ENCODE measurements at places on chromosomes 3 and 15.

GRCh38 chr3:123653221-123653682, 68.4 kb upstream of the HACD2 start:
- no peak for DNase-seq

GRCh38 chr3:71641674-71642073, 58.1 kb upstream of the FOXP1 start:
- no peak for DNase-seq

- no peak for DNase-seq
Observed at GRCh38 chr3:191236646-191237045, 37.6 kb downstream of the OSTN start.

DNA sequence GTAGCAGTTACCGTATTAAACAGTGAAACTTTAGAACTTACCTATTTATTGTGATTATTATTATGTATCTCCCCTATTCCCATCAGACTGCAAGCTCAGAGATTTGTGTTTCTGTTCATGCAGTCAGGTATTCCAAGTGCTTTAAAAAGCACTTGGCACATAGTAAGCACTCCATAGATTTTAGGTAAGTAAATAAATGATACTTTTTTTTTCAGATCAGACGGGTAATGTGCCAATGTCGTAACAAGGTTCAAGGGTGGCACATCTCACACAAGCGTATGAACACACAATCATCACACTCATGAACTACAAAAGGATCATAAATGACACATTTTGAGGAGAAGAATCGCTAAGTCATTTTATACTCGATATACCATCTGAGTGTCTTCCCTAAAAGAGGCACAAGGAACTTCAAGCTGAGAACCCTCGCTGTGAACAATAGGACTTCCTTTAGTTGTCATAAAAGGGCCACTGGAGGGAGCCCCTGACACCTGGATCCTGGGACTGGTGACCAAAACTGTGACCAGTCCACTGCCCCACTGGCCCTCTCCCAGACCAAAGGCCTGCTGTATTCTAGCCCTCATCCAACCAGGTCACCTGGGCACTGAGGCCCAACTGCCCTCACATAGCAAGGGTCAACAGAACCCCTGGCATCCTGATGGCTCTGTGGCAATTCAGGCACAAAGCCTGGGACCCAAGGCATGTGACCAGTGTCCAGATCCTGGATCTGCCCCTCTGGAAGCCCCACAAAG, 32.1 kb downstream of the KIF9 start:
- DNase-seq: no peak

GRCh38 chr3:111531446-111531845, 10.6 kb upstream of the CD96 start:
- DNase-seq: no peak

- DNase-seq: no peak
Observed at GRCh38 chr15:59434481-59434880, 3.5 kb upstream of the FAM81A start.

DNA sequence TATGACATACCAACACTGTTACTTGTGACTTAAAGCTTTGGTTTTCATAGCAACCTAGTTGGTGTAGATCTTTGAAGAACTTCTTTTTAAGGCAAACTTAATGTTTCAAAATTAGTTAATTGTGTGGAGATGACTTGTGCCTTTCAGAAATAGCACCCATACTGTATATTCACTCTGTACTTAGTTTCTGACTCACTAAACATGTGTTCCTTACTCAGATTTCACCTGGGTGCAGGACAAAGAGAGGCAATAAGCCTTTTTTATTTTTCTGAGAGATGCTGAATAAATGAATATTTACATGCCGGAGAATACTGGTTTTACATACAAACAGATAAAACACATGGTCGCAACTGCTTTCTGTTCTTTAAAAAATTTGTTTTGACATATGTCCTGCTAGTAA, 44.8 kb downstream of the SLC25A26 start:
- DNase-seq: no peak

DNA sequence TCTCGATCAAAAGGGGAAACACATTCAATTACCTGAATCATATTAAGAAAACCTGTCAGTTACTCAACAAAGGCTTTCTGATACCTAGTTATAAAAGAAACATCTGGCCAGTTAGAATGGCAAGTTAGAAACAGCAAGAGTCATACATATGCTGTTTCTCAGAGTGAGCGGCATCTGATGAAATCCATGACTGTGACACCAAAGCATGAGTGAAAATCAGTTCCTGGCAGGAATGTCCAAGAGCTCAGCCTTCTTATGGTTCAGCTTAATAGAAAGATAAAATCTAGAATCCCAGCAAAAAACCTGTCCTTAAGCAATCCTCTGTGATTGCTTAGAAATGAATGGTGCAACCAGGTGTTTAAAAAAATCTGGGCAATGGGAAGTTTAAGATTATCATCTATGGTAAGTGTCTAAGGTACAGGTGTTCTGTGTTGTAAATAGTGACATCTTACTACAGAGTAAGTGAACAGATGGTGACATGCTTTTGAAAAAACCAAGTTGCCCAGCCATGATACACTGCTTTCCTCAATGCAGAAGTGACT, 18.8 kb downstream of the B4GALT4 start:
- no peak for DNase-seq

GRCh38 chr15:98570119-98570518, 78.2 kb upstream of the IGF1R start:
- DNase-seq: no peak

DNA sequence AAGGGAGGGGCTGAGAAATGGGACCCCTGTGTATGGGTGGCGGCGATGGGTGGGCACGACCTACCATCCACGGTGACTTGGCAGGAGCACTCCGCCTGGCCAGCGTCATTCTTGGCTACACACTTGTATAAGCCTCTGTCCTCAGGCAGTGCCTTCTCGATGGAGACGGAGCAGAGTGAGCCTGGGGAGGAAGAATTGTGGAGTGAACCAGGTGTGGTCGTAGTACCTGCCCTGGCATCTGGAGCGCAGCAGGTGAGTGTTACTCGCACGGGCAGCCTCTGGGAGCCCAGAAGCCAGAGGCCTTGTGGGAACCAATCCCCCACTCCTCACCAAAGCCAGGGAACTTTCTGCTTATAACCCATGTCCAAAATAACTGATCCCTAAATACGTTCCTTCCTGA, 107.8 kb upstream of the HACD2 start:
- DNase-seq: no peak

GRCh38 chr15:51917493-51917892, 54.1 kb downstream of the LEO1 start:
- no peak for DNase-seq

All from stimulated activated CD4-positive, alpha-beta T cell treated with anti-CD3 and anti-CD28 coated beads, Interleukin-4, amount 100 ng/mL, for 48 hours (primary cell).